ENCODE measurements at places on chromosomes 3 and 15. TPM values are rescaled to one million over a fixed set of nuclear protein-coding genes. Genes with fewer than 3 reads are reported as not detected.

Gene ZNF860
- 2.8 TPM for total RNA-seq

DNA sequence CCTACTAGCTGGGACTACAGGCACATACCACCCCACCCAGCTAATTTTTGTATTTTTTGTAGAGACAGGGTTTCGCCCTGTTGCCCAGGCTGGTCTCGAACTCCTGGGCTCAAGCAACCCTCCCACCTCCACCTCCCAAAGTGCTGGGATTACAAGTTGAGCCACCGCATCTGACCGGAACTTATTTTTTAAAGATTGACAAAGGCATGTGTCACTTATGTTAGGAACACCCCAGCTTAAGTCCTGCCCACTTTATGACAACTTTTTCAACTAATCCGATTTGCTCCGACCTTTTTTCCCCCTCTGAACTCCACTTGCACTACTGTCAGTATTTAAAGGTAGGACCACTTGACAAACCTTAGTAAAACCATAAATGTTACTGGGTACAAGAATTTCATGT lies 211.6 kb upstream of the NR2E3 start:
- no peak for DNase-seq

- no peak for DNase-seq
Measured at GRCh38 chr15:58506064-58506490, 74.3 kb downstream of the LIPC start.

GRCh38 chr15:89611317-89611716 lies 36.0 kb downstream of the TICRR start:
- no peak for DNase-seq

GRCh38 chr3:154314152-154314551 lies 10.1 kb downstream of the DHX36 start:
- DNase-seq: no peak

DNA sequence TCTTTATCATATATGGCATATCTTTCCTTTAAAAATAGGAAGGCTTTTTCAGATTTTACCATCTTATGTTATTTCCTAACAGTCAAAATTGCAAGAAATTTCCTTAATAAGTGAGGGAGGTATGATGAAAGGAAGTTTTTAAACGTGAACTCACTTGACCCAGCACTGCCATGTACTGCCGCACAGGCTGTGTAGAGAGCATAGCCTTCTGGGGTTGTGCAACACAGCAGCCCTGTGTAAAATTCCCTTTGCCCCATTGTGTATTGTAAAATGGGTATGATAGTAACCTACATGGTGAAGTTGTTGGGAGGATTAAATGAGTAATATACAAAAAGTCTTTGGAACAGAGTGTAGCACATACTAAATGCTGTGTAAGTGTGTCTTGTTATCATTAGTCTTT lies 78.6 kb downstream of the PEX5L start:
- DNase-seq: no peak

DNA sequence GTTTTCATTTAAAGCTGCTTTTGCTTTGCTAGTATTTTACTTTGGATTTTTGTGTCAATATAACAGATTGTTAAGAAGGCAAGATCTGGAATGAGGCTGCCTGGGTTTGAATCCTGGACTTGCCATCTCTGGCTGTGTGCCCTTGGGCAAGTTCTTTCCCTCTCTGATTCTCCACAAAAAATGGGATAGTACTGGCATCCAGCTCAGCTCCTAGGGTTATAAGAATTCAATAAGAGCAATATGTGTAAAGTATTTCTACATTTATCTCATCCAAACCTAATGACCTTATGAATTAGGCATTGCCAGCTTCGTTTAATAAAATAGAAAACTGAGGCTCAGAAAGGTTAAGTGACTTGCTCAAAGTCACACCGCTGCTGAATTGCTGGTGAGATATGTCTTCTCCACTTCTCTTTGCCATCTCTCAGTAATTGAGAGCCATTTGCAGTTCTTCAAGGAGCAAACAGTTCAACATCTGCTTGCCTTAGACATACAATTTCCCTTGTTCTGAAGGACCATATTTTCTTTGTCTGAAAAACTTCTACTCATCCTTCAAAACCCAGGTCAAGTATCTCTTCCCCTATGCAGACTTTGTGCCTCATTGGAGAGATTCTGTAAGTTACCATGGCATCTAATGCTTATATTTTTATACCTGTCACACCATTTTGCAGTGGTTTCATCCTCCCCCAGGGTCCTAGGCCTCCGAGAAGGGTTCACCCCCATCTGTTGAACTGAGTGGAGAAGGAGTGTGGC lies 80.8 kb upstream of the TLE3 start:
- DNase-seq: no peak

- no peak for DNase-seq
Measured at GRCh38 chr15:65306551-65306950, 2.1 kb downstream of the RNU5B-1 start.

- no peak for DNase-seq
Measured at GRCh38 chr15:64775551-64776401, at the start of gene RBPMS2. Gene RBPMS2 (minus strand): TSS chr15:64775589. CDS start chr15:64775319, 270 bp downstream.

- no peak for DNase-seq
Measured at GRCh38 chr3:183967693-183968092, 50.0 kb downstream of the ABCC5 start.

GRCh38 chr3:141307351-141308059 lies 60.8 kb upstream of the ZBTB38 start:
- DNase-seq: no peak

GRCh38 chr15:69253156-69253555 lies 45.6 kb upstream of the PAQR5 start:
- no peak for DNase-seq

DNA sequence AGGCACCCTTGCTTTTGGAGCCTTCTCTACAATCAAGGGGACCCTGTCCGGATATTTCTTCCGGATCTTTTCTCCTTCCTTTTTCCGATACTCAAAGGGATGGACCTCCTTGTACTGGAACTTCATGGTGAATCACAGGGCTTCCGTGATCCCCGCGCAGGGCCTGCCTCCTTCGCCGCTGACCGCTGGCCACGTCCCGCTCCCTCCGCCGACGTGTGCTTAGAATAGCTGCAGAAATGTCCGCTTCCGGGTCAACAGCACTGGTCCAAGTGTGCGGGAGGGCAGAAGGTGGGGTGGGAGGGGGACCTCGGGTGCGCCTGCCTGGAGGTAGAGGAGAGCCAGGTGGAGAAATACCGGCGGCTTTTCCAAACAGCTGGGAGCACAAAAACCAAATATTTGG lies 3.0 kb upstream of the ZNF774 start:
- no peak for DNase-seq

Gene C3orf20
- not detected for total RNA-seq
